NCI-H524 (cell line): ENCODE measurements at places on chromosomes 11 and 22.

DNA sequence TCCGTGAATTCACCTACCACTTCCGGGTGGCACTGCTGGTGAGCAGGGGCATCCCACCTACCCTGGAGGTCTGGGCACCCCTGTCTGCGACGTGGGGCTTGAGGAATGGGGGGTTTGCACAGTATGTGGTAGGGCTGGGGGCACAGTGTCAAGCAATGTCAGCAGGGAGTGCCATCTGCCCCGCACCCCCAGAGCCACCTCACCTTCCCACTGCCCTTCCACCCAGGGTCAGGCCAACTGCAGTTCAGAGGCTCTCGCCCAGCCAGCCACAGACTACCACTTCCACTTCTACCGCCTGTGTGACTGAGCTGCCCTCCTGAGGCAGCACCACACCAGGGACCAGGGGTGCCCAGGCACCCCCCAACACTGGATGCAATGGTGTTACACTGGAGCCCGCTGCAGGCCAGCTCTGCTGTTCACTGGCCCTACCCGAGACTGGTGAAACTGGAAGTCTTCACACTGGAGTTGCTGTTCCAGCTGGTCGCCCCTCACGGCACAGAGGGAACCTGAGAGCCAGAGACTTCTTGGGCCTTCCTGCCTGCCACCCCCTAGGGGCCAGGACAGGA is 6.5 kb downstream of the TMEM258 start:
- DNase-seq, result no peak

DNA sequence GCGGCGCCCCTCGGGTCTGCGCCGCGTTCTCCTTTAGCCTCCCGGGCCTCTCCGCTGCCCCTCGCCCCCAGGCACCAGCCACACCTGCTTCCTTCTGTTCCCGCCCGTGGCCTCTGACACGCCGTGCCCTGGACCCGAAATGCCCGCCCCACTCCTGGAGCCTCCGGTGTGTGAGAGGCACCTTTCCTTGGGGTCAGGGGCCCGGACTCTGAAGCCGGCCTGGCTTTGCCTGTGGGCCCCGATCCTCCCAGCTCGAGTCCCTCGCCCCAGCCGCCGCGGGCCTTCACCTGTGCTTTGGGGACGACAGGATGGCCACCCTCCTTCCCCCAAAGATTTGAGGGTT is 661 bp upstream of the CDPF1 start:
- DNase-seq, result no peak

DNA sequence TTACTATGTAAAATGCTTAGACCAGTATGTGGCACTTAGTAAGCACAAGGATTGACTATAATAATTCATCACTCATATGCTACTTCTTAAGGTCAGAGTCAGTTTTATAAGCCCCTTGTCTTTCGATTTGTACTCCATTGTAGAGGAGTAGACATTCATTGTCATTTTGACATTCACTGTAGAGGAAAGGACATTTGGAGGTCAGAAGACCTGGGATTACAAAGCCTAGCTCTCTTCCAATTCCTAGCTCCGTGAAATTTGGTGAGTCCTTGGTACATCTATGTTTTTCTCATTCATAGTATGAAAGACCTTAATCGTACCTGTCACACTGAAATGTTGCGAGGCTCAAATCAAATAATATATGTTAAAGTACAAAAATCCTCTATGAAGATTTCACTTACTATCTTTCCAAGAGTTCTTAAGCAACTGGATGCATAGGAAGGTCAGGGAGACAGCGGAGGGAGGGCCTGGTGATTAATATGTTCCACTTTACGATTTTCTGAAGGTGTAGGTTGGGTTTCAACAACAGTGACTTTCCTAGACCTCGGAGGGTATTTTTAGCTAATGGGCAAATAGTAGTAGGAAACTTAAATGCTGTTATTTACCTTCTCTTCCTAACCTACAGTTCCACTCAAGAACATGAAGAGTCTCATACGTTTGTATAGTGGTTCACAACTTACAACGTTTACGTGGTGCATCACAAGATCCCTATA is 1.4 kb upstream of the EMSY start:
- DNase-seq, result no peak

- DNase-seq, result no peak
These were observed 257.8 kb upstream of the LUZP2 start for GRCh38 chr11:24238771-24239645.

GRCh38 chr22:23137905-23138561 is 3.8 kb downstream of the RSPH14 start:
- DNase-seq, result no peak

- DNase-seq, result no peak
These were observed 13.9 kb upstream of the KCTD17 start for GRCh38 chr22:37037669-37038068.

GRCh38 chr22:47046411-47047065 is 284.1 kb downstream of the TBC1D22A start:
- no peak for DNase-seq
